ENCODE measurements at places on chromosomes 7 and 10. TPM values are rescaled to one million over a fixed set of nuclear protein-coding genes. Genes with fewer than 3 reads are reported as not detected.

- DNase-seq = no peak
Observed at GRCh38 chr7:38372290-38372689, 98.9 kb upstream of the TARP start.

DNA sequence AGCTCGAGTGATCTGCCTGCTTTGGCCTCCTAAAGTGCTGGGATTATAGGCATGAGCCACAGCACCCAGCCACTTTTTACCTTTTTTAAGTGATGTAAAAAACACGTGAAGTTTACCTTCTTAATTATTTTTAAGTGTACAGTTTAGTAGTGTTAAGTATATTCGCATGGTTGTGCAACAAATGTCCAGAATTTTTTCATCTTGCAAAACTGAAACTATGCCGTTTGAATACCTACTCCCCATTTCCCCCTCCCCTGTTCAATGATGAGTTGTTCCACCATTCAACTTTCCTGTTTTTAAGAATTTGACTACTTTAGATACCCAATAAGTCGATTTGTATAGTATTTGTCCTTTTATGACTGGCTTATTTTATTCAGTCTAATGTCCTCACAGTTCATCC lies 10.9 kb downstream of the NRBF2 start:
- no peak for DNase-seq

DNA sequence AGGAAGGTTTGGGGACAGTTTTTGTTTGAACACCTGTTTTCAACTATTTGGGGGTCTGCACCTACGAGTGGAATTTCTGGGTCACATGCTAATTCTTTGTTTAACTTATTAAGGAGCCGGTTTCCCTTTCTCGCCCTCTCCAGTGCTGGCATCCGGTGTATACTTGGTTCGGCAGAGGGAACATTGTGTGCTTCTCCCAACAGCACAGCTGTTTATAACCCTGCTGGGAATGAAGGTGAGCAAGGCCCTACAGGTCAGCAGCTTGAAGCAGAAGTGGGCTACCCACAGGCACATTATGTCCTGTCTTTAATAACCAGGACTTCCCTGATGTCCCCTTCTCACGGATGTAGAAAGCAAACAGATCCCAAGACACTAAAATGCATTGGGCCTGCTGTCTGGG lies 87.5 kb upstream of the PDCD4 start:
- no peak for DNase-seq

DNA sequence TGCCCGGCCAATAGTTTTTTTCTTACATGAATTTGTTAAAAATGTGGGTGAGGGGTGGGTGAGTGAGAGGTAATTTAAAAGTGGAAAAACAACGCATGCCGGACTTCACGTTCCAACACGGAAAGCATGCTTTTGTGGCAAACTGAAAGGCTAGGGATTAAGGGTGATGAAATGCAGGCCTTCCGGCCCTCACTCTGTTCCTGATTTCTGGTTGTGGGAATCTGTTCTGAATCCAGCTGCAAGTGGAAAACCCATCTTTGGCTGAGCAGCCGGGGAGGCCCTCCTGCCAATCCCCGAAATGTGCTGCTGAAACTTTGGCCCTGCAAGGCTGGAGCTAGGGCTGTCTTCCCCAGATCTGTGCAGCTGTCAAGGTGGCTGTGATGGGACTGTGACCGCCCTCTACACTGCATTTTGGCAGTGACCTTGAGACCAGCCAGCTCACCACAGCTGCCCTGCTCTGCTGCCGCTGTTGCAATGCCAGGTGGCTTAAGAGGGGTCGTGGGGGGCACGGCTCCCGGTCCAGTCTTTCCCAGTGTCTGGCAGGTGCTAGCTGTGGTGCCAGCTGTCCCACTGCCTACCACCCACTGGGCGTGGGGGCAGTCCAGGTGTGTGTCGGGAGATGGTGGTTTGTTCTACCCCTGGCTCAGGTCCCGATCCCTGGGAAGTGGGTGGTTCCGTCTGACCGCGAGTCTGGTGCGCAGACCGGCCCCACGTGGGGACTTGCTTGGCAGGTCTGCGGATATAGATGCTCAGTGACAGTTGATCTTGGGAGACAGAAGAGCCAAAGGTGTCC lies 39.0 kb downstream of the TET1 start:
- DNase-seq = no peak

- DNase-seq = no peak
Observed at GRCh38 chr10:88926566-88927415, 25.8 kb downstream of the ACTA2 start.

DNA sequence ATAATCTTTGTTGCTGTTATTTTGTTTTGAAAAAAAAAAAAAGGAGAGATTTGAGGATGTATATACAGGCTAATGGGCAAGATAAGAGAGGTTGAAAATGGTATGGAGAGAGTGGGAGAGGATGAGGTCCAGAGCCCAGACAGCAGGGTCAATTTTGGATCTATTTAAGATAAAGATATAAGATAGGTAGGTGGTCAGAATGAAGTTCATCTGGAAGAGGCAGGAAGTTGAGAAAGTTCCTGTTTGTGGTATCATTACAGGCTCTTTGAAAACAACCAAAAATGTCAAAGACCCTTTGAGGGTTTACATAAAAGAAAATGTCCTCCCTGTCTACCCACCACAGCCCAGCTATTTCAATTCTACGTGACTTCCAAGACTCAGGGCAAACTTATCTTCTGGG lies 7.5 kb downstream of the CEP41 start:
- DNase-seq = no peak

- DNase-seq = no peak
Observed at GRCh38 chr10:21757185-21757901, 223.3 kb downstream of the MLLT10 start.

DNA sequence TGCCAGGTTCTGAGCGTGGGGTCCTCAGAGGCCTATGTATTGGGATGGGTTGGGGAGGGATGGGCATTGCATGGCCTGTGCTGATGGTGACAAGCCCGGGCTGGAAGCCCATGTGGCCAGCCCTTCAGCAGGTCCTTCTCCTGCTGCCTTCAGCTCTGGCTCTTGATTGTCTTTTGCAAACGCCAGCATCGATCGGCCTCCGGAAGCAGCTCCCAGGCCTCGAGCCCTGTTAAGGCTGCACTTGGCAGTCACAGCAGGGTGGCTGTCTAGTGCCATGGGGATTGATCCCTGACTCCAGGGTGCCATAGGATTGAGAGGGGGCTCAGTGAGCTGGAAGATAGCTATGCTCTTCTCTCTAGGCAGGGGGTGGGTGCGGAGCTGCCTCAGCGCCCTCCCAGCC lies 51.4 kb downstream of the CDH23 start:
- DNase-seq = no peak

- no peak for DNase-seq
Observed at GRCh38 chr10:102555781-102556328, 52.1 kb downstream of the SUFU start.

- no peak for DNase-seq
Observed at GRCh38 chr7:3265388-3265787, 35.7 kb upstream of the SDK1 start.

- no peak for DNase-seq
Observed at GRCh38 chr10:92886334-92886961, 38.1 kb downstream of the EXOC6 start.

- no peak for DNase-seq
Observed at GRCh38 chr7:1246160-1246870, 13.6 kb downstream of the UNCX start.

GRCh38 chr10:132712291-132712690 lies 73.7 kb downstream of the NKX6-2 start:
- no peak for DNase-seq

- peak; percentile 91 for DNase-seq
Observed at GRCh38 chr7:7424151-7424873, 111.4 kb downstream of the COL28A1 start.

DNA sequence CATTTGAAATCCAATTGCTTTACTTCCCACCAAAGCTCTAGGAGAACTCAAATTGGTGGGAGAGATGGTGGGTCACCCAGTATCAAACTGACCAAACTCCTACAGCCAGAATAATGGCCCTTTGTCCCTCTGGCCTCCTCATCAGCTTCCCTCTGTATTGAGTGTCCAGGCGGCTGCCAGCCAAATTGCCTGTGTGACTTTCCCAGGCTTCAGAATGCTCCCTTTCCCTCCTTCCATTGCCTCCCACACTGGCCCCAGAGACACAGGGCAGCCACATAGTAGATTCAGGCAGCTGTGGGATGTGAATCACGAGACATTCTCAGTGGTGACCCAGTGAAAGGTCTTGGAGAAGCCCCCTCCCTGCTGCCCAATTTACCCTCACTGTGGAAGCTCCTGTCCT lies 12.7 kb upstream of the VDAC2 start:
- DNase-seq = peak; percentile 46

DNA sequence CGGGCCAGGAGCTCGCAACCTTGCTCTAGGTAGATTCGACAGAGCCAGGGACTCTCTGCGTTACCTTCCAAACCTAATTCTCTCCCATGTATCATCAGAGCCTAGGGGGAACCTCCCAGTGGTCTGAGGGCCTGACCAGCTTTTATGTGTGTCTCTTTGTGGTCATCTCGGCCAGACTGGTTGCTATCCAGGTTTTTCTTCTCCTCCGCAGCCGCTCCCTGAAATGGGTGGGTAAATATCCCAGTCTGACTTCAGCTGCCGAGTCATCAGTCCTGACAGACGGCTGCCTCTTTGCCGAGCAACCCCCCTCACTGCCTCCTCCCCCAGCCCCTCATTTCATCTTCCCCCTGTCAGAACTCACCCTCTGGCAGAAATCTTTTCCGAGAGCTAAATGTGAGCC lies 578.1 kb downstream of the LRMDA start:
- DNase-seq = no peak

- no peak for DNase-seq
Observed at GRCh38 chr7:3092468-3092867, 48.8 kb upstream of the CARD11 start.

DNA sequence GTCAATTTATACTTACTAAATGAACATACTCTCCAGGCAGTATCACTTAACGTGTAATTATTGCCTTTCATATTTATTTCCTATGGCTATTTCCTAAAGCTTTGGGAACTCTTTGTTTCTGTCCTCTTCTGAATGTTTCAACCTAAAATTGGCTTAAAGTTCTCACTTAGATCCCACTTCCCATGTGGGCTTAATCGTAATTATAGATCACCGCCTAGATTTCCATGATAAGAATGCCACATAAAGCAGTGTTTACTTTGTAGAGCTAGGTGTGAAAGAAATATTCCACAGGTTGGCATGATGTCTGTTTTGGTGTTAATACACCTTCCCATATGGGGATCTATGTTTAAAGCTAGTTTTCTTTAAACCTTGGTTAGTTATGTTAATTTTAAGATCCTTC lies 1.5 kb downstream of the HDAC9 start:
- no peak for DNase-seq

- DNase-seq = peak; percentile 5
Observed at GRCh38 chr10:123382491-123382890, 228.3 kb downstream of the BUB3 start.

DNA sequence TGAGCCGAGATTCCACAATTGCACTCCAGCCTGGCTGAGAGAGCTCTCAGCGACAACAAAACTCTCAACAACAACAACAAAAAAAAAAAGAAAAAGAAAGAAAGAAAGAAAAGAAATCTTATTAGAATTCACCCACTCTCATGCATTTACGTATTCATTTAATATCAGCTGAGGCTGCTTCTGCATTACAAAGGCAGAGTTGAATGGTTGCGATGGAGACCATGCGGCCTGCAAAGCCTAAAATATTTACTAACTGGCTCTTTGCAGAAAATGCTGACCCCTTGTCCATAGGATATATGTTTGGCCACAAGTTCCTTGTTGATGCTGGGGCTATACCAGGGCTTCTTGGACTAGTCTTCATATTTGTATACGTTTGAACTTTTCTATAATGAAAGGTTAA lies 109.4 kb downstream of the SPDYE5 start:
- DNase-seq = no peak

GRCh38 chr10:71633920-71634319 lies 85.7 kb downstream of the C10orf105 start:
- no peak for DNase-seq

- peak; percentile 23 for DNase-seq
Observed at GRCh38 chr7:86598721-86599120, 45.0 kb upstream of the GRM3 start.

DNA sequence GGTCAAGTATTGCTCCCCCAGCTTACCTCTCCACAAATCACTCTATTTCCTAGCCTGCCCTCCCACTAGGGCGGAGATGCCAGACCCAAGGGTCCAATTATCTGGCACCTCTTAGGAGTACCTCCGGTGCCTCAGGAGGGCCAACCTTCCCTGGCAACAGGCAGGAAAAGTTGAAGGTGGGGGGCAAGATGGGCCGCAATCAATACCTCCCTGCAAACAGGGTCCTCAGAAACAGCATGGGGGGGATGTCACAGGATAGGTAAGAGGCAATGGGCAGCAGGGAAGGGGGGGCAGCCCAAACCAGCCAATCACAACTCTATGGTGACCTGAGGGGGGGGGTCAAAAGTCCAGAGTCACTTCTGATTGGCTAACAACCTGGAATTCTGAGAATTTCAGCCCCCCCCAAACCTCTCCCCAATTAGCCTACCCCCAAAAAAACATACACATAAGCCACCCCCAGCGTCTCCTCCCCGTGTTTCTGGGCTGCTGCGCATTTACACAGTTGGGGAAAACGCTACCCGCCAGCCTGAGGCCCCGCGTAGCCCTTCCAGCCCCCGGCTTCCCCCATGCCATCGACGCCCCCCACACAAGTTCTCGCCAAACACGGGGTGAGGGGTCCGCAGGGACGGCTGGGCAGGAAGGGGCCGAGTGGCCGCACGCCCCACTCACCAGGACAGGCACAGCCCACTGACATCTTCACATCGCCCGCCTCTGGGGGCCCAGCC lies 589 bp downstream of the LDB1 start:
- peak; percentile 74 for DNase-seq

DNA sequence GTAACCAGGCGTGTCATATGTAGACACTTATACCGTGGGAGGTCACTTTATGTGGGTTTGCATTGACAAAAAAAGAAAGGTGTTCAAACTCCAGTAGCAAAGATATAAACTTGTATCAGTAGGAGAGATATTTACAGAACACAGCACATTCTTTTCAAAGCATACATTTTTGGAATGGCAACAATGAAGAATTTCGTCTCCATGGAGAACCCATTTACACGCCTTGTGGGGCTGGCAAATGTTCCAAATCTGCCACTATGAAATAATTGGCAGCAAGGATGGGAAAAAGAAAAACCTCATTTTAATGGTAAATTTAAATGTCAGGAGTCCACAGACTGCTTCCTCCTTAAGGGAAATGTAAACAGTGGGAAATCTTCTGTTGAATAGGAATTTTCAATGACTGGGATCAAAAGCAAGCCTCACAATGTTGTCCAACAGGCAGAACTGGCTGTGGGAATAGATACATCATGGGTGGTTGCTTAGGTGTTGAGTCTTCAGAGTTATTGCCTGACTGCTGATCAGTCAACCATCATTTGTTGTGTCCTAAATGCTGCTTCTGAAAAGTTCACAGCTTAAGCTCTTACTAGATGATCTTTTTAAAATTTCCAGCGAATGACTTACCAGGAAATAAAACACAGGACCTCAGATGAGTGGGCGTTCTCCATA lies 256.6 kb upstream of the SEMA3C start:
- no peak for DNase-seq

GRCh38 chr10:113124724-113125123 lies 174.7 kb downstream of the TCF7L2 start:
- no peak for DNase-seq

The TRPV5 gene
- total RNA-seq = not detected

The PAX4 gene
- total RNA-seq = not detected

The RAB19 gene
- not detected for total RNA-seq

The HABP2 gene
- total RNA-seq = not detected

The SPDYE9 gene
- not detected for total RNA-seq

The PRSS2 gene
- total RNA-seq = not detected

The ZCWPW1 gene
- total RNA-seq = 4.5 TPM

The SFRP5 gene
- total RNA-seq = 0.21 TPM

The ABCA13 gene
- 4.1 TPM for total RNA-seq

Measured in SK-MEL-5 (cell line).